Inflammatory macrophage treated with lipopolysaccharide for 4 hours (primary cell): ENCODE measurements at places on chromosomes 6 and 20.

DNA sequence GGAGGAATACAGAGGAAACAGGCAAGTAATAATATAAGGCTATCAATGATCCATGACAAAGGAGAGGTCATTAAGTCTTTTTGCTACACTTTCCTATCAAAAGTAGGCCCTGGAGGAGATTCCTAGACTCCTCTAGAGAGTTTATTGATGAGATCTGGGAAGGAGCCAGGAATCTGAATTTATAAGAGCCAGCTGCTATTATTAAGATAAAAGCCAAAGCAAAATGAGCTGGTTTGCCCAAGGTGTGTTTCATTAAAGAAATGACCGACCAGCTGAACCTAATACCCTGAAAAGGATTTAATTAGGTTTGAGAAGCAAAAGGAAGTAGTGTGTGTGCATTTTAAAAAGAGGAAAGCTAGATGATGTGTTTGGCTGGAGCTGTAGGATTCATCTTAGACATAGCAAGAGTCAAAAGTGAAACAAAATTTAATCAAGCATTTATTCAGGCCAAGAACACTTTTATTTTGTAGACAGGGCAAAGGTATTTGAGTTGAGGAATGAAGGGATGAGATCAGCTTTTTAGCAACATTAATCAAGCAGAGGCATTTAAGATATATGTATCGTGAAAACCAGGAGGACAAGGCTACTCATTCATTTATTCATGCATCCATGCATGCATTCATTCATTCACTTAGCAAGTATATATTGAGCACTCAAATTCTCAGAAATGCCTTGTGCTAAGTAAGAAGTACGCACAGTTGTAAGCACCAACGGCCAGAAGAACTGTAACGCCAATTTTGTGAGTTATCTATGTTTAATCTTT is 43.5 kb upstream of the SCAF8 start:
- DNase-seq, result no peak

DNA sequence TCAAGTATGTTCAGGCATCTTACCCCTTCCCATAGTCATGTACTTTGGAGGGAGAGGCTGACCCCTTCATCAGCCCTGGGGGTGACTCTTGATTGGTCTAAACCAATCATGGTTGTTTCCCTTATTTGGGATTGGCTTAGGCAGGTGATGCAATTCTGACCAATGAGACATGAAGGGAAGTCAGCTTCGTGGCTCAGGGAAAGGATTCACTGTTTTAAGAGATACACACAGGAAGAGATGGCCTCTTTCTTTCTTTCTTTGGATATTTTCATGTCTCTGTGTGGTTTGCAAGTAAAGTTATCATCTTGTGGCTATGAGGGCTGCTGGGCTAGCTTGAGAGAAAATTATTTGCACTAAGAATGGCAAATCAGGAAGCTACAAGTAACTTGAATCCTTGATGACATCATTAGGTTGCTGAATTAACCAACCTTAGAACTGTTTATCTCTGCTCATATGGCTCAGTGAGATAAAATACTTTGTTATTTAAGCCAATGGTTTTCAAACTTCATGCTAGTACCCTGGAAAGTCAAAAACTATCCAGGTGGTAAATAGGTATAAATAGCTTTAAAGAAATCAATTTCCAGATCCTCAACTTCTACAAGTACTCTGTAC is 144.2 kb upstream of the CENPW start:
- no peak for DNase-seq

- DNase-seq, result peak; percentile 71
Measured at GRCh38 chr6:29723666-29724588, 693 bp downstream of the HLA-F start.

- no peak for DNase-seq
Measured at GRCh38 chr6:163943607-163944385, 529.3 kb downstream of the QKI start.

- no peak for DNase-seq
Measured at GRCh38 chr6:53375847-53376246, 27.1 kb upstream of the ELOVL5 start.

GRCh38 chr6:98821756-98822405 is 12.5 kb upstream of the POU3F2 start:
- DNase-seq, result no peak

GRCh38 chr6:12931639-12932038 is 215.1 kb downstream of the PHACTR1 start:
- no peak for DNase-seq
